ENCODE measurements at places on chromosomes 5 and 9. TPM values are rescaled to one million over a fixed set of nuclear protein-coding genes. Genes with fewer than 3 reads are reported as not detected.
A peak's percentile ranks its signal among the peaks of the same experiment; 100 is the strongest.

SIL1 gene
- total RNA-seq: 25.8 TPM

KCNN2 gene
- total RNA-seq: not detected

DIMT1 gene
- 27.8 TPM for total RNA-seq

LCN2 gene
- total RNA-seq: not detected

C1QTNF3 gene
- 4.2 TPM for total RNA-seq

FST gene
- 0.57 TPM for total RNA-seq

CENPH gene
- total RNA-seq: 105 TPM

- no peak for DNase-seq
Observed at GRCh38 chr9:93480728-93481324, 27.4 kb upstream of the FAM120AOS start.

- no peak for DNase-seq
Observed at GRCh38 chr9:114799441-114799840, 6.4 kb downstream of the TNFSF15 start.

DNA sequence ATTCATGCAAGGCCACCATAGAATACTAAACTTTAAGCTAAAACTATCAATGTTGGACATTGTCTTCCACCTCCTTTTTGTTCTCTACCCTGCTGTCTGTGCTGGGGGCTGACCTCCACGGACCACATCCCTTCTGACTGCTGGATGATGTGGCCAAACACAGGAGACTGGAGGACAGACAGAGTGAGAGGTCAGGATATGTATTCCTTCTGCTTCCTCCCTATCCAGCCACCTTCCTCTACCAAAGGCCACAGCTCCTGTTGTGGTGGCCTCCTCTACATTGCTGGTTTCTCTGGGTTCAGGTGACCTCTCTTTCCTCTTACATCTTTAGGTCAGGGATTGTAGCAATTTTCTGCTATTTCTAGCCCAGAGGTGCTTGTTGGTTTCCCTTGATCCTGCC lies 148.1 kb downstream of the ACTBL2 start:
- DNase-seq: no peak

DNA sequence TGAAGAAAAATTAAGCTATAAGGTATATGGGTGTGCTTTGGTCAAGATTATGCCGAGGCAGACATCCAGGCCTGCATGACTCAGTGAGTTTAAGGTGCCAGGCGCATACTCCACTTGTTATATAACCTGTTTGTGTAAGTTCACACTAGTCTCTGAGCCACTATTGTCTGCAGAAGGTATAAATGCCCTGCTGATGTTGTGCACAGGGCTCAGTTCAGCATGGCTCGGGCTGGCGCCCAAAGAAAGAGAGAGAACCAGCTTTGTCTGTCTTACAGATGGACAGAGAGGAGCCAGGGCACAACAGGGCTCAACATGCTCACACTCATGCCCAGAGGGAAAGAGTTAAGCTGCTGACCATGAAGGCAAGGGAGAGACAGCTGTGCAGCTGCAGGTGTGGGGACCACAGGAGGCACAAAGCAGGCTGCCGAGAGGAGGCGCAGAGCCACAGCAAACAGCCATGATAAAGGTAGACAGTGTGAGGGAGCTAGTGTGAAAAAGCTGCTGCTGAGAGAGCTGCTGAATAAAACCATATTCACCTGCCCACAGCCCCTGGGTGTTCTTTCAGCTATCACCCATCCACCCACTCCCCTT lies 1587.6 kb upstream of the C9orf72 start:
- DNase-seq: no peak

GRCh38 chr9:70315389-70315788 lies 56.6 kb downstream of the SMC5 start:
- no peak for DNase-seq

- DNase-seq: no peak
Observed at GRCh38 chr5:15734058-15734457, 234.1 kb downstream of the FBXL7 start.

DNA sequence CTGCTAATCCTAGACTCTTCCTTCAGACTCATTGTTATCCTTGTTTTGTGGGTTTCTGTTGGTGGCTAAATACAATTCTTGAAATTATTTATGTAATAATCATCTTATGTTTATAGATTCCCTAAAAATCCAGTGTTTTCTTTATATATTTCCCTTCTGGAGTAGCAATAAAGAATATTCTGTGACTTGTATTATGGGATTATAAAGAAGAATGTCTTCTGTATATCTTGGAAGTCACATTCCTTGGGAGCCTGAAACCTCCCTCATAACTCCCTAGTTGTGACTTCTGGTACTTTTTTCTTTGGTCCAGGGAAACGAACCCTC lies 356.1 kb downstream of the TMEM167A start:
- no peak for DNase-seq

- no peak for DNase-seq
Observed at GRCh38 chr9:28232686-28233085, 659.4 kb upstream of the C9orf72 start.

GRCh38 chr9:74824654-74825053 lies 63.1 kb downstream of the TRPM6 start:
- no peak for DNase-seq

- DNase-seq: no peak
Observed at GRCh38 chr9:126069400-126069955, 257.2 kb upstream of the MVB12B start.

GRCh38 chr5:146082798-146083197 lies 22.6 kb downstream of the PLAC8L1 start:
- no peak for DNase-seq

GRCh38 chr5:72956324-72957140 lies 691 bp downstream of the FCHO2 start:
- DNase-seq: peak; percentile 56

GRCh38 chr9:93463638-93464248 lies 10.4 kb upstream of the FAM120AOS start:
- peak; percentile 21 for DNase-seq

DNA sequence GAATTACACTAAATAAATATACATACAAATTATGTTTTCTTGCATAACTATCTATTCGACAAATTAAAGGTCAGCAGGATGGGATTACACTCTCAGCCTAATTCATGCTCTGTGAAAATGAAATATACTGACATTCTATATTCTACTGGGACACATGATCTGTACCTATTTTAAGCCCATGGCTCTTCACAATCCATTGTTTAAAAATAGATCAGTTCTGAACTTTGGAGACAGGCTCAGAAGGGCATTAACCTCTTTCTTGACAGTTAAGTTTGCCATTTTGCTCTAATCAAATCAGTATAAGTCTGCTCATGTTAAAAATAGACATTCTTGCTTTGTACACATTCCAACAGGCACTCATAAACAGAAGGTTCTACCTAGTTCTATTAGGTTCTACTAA lies 361.2 kb downstream of the HCN1 start:
- no peak for DNase-seq

GRCh38 chr5:11785771-11786352 lies 118.4 kb downstream of the CTNND2 start:
- no peak for DNase-seq

GRCh38 chr9:127856094-127856728 lies 1.8 kb upstream of the ENG start:
- no peak for DNase-seq

GRCh38 chr5:98109561-98110006 lies 663.9 kb upstream of the RGMB start:
- no peak for DNase-seq

DNA sequence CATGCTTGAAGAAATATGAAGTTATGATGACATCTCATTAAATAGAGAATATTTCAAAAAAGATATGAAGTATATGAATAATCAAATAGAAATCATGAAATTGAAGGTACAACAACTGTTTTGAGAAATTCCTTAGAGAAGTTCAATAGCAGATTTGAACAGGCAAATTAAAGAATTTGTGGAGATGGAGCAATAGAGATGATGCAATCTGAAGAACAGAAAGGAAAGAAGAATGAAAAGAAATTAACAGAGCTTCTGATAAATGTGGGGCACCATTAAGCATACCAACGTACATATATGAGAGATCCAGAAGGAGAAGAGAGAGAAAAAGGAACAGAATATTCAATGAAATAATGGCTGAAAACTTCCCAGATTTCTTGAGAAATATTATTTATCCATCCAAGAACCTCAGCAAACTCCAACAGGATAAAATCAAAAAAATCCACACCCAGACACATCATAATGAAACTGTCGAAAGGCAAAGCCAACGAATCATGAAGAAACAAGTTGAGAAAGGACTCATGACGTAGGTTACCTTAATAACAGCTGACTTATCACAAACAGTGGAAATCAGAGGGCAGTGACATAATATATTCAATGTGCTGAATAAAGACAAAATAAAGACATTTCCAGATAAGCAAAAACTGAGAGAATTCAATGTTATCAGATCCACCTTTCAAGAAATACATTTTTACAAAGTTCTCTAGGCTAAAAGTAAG lies 297.2 kb upstream of the TARS1 start:
- no peak for DNase-seq

Data from OCI-LY7 (cell line).